ENCODE measurements at places on chromosomes 5 and 9.

- no peak for DNase-seq
Measured at GRCh38 chr5:28253431-28253830, 1215.0 kb upstream of the CDH9 start.

DNA sequence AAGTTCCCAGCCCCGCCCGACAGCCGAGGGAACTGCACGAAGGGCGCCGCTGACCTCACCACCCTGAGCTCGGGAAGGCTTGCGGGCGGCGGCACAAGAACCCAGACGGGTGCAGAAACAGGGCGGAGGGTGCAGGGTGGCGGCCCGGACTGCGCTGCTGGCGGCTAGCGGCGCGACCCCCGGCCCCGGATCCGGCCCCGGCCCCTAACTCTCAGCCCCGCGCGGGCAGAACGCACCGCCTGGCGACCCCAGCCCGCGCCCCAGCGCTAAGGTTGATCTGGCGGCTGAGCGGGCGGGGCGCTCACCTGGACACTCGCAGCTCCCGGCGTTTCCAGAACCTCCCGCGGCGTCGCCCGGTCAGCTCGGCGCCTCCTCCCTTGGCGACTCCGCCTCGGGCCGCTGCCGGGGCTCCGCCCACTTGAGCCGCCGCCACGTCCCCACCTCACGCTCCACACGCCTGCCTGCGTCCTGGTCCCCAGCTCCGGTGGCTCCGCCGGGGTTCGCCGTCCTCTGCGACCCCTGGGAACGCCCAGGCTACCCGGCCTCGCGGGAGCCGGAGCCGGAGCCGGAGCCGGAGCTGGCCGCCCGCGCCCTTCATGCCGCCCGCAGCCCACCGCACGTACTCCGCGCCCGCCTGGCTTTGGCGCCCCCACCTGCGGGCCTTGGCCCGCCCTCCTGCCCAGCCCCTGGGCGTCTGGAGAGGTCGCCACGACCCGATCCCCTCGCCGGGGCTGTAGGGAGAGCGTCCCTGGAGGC is at the start of gene P4HA2:
P4HA2 (minus strand) TSS at position 369 of the 756 bp plus-strand sequence. CDS start 9,227 bp downstream, outside the sequence.
- no peak for DNase-seq

DNA sequence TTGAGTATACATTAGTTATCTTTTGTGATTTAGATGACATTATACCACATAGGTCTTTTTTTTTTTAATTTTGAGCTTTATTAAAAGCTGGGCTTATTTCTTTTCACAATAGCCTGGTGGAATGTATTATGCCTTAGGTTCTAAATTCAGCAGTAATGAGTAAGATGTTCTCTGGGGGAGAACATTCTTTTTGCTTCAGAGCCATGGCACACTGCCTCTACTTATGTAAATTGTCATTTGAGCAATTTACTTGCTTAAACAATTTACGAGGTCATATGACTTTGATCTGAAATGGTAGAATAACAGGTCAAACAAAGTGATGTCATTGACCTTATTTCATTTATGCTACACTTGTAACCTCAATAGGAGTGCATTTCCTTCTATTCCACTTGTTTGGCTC is 154.2 kb downstream of the FOCAD start:
- no peak for DNase-seq

GRCh38 chr9:87739546-87739945 is 13.6 kb downstream of the CTSL start:
- DNase-seq, result no peak

DNA sequence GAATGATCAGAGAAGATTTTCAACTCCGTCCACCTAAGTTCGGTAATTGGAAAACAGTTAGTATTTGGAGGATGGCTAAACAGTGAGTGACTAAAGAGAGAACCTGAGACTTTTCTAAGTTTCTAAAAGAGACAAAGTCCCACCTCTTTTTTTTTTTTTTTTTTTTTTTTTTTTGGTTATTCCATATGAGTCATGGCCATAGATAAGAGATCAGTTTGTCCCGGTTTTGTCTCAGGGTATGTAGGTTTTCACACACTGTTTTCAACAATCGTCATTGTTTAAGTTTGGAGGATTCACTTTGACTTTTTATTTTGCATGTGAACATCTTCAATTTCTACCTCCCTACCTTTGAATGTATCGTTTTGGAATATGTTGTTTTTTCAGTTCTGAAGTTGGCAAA is 85.9 kb downstream of the NTRK2 start:
- DNase-seq, result no peak

DNA sequence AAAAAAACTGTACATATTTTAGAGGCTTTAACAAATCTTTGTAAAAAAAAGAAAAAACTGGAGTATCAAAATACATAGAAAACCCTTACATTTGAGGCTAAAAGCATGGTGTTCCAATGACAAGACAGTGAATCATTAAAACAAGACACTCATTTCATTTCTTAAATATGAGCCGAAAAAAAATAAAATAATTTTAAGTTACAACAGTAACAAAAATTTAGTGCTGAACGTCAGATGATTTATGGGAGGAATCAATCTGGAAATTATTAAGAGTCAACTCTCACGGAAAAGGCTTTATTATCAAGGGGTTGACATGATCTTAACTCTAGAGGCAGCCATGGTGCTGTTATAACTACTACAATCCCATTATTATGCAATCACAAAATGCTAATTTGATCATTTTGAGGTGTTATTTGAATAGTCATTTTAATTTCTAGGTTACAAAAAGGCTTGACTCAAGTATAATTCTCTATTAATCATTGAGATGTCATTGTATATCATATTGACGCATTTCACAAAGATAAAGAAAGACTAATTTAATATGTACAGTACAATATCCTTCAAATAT is 51.9 kb downstream of the MAPKAP1 start:
- no peak for DNase-seq

DNA sequence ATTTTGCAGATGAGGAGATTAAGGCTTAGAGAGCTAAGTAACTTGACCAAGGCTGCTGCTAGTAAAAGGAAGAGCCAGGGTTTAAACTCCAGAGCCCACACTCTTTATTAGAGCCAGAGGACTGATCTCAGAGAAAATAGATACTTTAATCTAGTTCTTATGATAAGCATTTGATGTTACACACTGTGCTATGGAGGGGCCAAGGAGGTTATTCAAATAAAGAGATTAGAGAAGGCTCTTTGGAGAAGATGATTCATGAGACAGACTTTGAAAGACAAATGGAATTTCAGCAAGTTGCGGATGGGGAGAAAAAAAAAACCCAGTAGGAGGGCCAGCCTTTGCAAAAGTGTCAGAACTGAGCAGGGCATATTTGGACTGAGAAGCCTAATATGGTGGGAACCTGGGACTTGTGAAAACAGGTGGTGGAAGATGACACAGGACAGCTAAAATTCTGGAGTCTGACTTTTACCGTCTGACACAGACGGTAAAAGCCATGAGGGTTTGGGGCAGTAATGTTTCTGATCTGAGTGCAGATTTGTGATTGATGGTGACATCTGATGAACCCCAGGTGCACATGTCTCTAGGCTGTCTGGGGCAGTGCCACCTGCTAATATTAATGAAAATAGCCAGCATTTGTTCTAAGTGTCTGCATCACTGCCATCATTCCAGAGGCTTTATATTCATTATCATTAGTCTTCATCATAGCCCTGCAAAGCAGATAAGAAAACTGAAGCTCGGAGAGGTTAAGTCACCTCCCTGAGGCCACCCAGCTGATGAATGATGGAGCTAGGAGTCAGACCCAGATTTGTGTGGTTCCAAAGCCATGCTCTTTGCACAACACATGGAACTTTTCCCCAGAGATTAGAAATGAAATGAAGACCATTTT is 65.3 kb upstream of the CXCL14 start:
- no peak for DNase-seq

GRCh38 chr9:90098408-90098807 is 493.6 kb downstream of the GADD45G start:
- no peak for DNase-seq

DNA sequence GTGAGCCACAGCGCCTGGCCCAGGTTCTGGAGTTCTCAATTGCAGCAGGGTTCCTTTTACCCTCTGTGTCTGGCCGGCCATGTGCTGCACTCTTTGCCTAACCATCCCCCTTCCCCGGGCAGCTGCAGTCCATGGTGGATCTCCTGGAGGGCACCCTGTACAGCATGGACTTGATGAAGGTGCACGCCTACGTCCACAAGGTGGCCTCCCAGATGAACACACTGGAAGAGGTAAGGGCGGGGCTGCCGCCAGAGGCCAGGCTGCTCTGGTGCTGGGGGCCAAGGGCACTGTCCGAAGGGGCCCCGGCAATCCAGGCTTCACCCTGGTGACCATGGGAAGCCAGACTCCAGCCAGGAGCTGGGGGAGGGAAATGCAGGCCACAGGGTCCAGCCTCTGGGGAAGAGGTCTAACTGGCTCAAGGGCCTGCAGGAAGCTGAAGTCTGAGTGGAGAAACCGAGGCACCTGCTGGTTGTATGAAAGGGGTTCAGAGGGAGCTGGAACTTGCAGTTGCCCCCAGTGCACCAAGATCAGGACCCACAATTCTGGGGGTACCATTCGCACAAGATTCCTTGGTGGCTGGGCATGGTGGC is 18.1 kb downstream of the OLFML2A start:
- no peak for DNase-seq

GRCh38 chr5:160009591-160009989 is 651 bp downstream of the TTC1 start:
- DNase-seq, result no peak

- no peak for DNase-seq
Measured at GRCh38 chr9:137951107-137951506, 73.5 kb downstream of the CACNA1B start.

- DNase-seq, result no peak
Measured at GRCh38 chr9:4839470-4839912, 46.7 kb downstream of the RCL1 start.

Measured in ascending aorta (tissue), 2 donors.